ENCODE measurements at places on chromosomes 5 and 9.

GRCh38 chr9:3444016-3444415, 81.8 kb downstream of the RFX3 start:
- H3K4me3 ChIP-seq = no peak overlapping the region
- no peak overlapping the region for H3K27ac ChIP-seq
- no peaks in the 10 kb centered on the region for H3K27me3 ChIP-seq
- H3K36me3 ChIP-seq = no peaks in the 10 kb centered on the region

GRCh38 chr9:35511453-35511852, 21.5 kb downstream of the RUSC2 start:
- no peak overlapping the region for H3K4me3 ChIP-seq
- peaks cover 43% of the 10 kb centered on the region for H3K4me1 ChIP-seq
- no peaks in the 10 kb centered on the region for H3K27me3 ChIP-seq
- H3K27ac ChIP-seq = peak overlapping the region; percentile 88
- H3K36me3 ChIP-seq = no peaks in the 10 kb centered on the region

GRCh38 chr5:39426051-39426745, 1.4 kb upstream of the DAB2 start:
- DNase-seq = no peak
- no peaks in the 10 kb centered on the region for H3K27me3 ChIP-seq
- H3K36me3 ChIP-seq = no peaks in the 10 kb centered on the region
- H3K27ac ChIP-seq = no peak overlapping the region
- no peak overlapping the region for H3K4me3 ChIP-seq
- H3K4me1 ChIP-seq = peaks cover 75% of the 10 kb centered on the region

GRCh38 chr9:89978185-89978584, 373.4 kb downstream of the GADD45G start:
- DNase-seq = no peak
- no peak overlapping the region for H3K27ac ChIP-seq
- no peak overlapping the region for H3K4me3 ChIP-seq
- no peaks in the 10 kb centered on the region for H3K27me3 ChIP-seq
- no peaks in the 10 kb centered on the region for H3K4me1 ChIP-seq

DNA sequence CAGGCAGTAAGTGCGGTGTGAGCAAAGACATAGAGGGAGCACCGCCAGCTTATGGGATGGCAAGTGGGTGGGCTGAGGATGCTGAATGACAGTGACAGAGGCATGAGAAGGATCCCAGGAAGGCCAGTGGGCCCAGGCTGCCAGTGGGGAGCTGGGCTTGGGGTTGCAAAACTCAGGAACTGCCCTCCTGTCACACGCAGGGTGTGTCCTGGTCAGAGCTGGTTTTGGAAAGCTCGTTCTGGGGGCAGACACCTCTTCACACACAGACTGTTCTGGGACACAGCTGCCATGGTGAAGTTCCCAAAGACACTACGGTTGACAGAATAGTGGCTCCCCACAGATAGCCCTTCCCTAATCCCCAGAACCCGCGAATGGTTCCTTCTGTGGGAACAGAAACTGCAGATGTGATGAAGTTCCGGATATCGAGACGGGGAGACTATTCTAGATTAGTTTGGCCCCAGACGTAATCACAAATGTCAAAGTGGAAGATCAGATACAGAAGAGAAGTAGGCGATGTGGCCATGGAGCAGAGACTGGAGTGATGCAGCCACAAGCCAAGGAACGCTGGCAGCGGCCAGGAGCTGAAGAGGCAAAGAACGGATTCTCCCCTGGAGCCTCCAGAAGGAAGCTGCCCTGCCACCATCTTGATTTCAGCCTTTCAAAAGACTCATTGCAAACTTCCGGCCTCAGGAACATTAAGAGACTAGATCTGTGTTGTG, 159.0 kb downstream of the COL23A1 start:
- no peak for DNase-seq
- H3K27ac ChIP-seq = no peak overlapping the region
- no peaks in the 10 kb centered on the region for H3K27me3 ChIP-seq
- no peaks in the 10 kb centered on the region for H3K36me3 ChIP-seq

- H3K4me1 ChIP-seq = peaks cover 10% of the 10 kb centered on the region
- no peaks in the 10 kb centered on the region for H3K27me3 ChIP-seq
- H3K27ac ChIP-seq = no peak overlapping the region
- no peaks in the 10 kb centered on the region for H3K36me3 ChIP-seq
- DNase-seq = no peak
These were observed 178.4 kb downstream of the KIAA0825 start for GRCh38 chr5:94440015-94440414.

DNA sequence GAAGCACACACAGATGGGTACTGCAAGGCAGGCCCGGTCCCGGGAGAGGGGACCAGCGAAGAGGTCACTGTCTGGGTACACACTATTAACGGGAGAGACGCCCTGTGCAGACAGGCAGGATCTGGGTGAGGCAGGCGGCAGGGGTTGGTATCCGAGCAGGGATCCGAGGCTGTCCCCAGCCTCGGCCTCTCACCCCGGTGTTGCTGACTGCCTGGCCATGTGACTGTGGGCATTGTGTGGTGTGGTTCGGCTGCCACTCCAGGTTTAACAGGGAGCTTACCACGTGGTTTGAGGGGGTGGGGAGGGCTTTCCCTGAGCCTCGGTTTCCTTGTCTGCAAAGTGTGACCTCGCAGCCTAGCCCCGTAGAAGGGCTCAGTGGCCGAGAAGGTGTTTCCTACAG, 11.1 kb upstream of the RALGDS start:
- H3K27me3 ChIP-seq = no peaks in the 10 kb centered on the region
- DNase-seq = no peak
- no peak overlapping the region for H3K27ac ChIP-seq
- H3K4me1 ChIP-seq = peaks cover 12% of the 10 kb centered on the region
- H3K4me3 ChIP-seq = no peak overlapping the region

- peak overlapping the region; percentile 24 for H3K27ac ChIP-seq
- no peaks in the 10 kb centered on the region for H3K36me3 ChIP-seq
- H3K4me3 ChIP-seq = no peak overlapping the region
- no peaks in the 10 kb centered on the region for H3K27me3 ChIP-seq
- H3K4me1 ChIP-seq = peaks cover 27% of the 10 kb centered on the region
These were observed 50.4 kb upstream of the IRX2 start for GRCh38 chr5:2801577-2802525.

GRCh38 chr9:107647141-107647540, 157.6 kb upstream of the KLF4 start:
- H3K4me3 ChIP-seq = no peak overlapping the region
- no peak for DNase-seq
- no peaks in the 10 kb centered on the region for H3K36me3 ChIP-seq
- H3K27ac ChIP-seq = no peak overlapping the region
- H3K4me1 ChIP-seq = no peaks in the 10 kb centered on the region
- no peaks in the 10 kb centered on the region for H3K27me3 ChIP-seq
